CD8-positive, alpha-beta memory T cell (primary cell): ENCODE measurements at places on chromosomes 3 and 15. TPM values are rescaled to one million over a fixed set of nuclear protein-coding genes. Genes with fewer than 3 reads are reported as not detected.

DNA sequence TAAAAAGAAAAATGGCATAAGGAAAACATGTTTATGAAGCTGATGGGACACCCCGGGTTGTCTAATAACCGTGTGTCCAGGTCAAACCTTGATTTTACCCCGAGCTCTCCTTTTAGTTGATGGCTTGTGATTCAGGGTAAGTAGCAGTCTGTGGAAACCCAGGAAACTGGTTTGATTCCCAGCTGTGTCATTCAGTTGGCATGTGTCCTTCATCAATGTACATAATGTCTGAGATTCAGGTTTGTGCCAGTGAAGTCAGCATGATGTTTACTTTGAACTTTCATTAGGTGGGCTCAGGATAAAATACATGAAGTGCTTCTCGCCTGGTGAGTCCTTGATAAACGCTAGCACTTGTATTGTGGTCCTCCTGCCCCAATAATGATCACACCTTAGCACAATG lies 4.3 kb upstream of the COPG1 start:
- no peaks in the 10 kb centered on the region for H3K36me3 ChIP-seq
- H3K4me3 ChIP-seq, result no peak overlapping the region
- DNase-seq, result no peak
- H3K4me1 ChIP-seq, result peaks cover 19% of the 10 kb centered on the region
- no peaks in the 10 kb centered on the region for H3K27me3 ChIP-seq
- no peak overlapping the region for H3K27ac ChIP-seq

DNA sequence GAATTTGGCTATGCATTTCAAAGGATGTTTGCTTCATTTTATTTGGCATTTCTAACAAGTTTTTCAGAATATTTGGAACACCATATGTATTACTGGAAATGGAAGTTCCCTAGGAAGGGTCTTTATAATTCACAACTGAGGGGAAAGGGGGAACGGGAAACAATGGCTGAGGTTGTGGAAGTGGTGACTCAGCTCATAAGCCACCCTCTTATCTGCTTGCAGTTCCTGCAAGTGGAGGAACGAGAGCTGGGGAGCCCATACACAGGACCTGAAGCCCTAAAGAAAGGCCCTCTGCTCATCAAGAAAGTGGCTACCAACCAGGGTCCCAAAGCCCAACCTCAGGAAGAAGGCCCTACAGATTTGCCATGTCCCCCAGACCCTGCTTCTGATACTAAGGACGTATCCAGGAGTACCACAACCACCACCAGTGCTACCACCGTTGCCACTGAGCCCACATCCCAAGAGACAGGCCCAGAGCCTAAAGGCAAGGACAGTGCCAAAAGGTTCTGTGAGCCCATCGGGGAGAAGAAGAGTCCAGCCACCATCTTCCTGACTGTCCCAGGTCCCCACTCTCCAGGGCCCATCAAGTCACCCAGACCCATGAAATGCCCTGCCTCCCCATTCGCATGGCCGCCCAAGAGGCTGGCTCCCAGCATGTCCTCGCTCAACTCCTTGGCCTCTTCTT lies 37.9 kb downstream of the ESYT3 start:
- no peak overlapping the region for H3K4me3 ChIP-seq
- no peak for DNase-seq
- H3K4me1 ChIP-seq, result no peaks in the 10 kb centered on the region
- no peaks in the 10 kb centered on the region for H3K27me3 ChIP-seq

The ALDH1A2 gene
- total RNA-seq, result 0.33 TPM

GRCh38 chr3:50926868-50927267 lies 252.1 kb downstream of the DOCK3 start:
- H3K27ac ChIP-seq, result no peak overlapping the region
- H3K36me3 ChIP-seq, result no peaks in the 10 kb centered on the region
- DNase-seq, result no peak
- no peak overlapping the region for H3K4me3 ChIP-seq

GRCh38 chr3:25465266-25465860 lies 37.3 kb downstream of the RARB start:
- no peak overlapping the region for H3K27ac ChIP-seq
- H3K4me1 ChIP-seq, result no peaks in the 10 kb centered on the region
- no peak for DNase-seq

DNA sequence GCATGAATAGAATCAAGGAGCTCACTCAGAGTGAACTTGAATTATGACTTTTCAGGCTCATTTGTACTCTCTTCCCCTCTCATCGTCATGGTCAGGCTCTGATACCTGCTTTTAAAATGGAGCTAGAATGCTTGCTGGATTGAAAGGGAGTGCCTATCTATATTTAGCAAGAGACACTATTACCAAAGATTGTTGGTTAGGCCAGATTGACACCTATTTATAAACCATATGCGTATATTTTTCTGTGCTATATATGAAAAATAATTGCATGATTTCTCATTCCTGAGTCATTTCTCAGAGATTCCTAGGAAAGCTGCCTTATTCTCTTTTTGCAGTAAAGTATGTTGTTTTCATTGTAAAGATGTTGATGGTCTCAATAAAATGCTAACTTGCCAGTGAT lies 9.6 kb downstream of the CCNDBP1 start:
- no peak overlapping the region for H3K4me3 ChIP-seq
- no peak overlapping the region for H3K27ac ChIP-seq
- peaks cover 50% of the 10 kb centered on the region for H3K36me3 ChIP-seq
- no peaks in the 10 kb centered on the region for H3K27me3 ChIP-seq

DNA sequence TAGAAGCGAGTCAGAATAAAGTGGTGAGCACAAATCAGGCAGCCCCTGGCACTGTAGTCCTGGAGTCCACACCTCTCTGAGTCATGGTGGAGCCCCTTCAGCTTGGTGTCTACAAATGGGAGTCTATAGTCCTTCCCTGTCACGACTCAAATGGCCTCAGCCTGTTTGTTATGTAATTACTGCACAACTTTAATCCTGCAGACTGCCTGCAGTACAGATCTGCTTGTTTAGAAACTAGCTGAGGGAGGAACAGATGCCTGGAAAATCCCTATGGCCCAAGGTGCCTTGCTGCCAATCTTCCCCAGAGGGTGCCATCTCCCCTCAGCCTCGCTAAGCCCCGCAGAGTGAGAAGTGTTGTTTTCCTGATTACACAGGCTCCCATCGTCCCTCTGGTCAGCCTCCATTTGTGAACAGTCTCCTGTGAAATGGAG lies 3.9 kb upstream of the CXCR6 start:
- H3K4me3 ChIP-seq, result no peak overlapping the region
- H3K27ac ChIP-seq, result no peak overlapping the region
- H3K4me1 ChIP-seq, result peaks cover 34% of the 10 kb centered on the region
- no peaks in the 10 kb centered on the region for H3K27me3 ChIP-seq

DNA sequence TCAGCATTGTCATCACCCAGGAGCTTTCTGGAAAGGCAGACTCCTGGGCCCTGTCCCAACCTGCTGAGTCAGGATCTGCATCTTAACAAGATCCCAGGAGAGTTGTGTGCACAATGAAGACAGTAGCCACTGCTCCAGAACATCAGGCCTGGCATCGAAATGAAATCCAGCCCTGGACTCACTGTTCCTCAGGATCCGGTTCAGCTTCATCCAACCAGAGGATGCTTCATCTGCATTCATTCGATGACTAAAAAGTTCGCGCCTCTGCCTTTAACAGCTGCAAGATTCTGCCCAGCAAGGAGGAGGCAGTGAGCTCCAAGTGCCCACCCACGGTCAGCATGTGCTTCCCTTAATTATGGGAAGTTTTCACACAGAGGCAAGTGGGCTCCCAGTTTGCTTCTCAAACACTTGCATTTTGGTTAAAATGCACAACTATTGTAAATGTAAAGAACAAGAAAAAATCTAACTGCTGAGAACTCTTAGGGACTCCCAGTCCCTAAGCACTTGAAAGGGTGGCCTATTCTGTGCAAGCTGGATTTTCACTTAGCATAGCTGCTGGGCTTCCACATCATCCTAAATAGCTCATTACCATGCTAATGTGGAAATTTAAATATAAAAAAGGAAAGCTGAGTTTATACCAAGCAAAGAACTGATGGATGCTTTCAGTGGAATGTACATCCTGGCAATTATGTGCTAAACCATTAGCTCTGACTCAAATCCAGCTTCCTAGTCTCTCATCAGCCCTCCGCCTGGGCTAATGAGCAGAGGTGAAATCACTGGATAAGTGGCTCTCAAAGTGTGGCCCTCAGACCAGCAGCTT lies 25.5 kb upstream of the ESYT3 start:
- H3K4me1 ChIP-seq, result no peaks in the 10 kb centered on the region
- DNase-seq, result no peak
- H3K4me3 ChIP-seq, result no peak overlapping the region
- no peak overlapping the region for H3K27ac ChIP-seq

DNA sequence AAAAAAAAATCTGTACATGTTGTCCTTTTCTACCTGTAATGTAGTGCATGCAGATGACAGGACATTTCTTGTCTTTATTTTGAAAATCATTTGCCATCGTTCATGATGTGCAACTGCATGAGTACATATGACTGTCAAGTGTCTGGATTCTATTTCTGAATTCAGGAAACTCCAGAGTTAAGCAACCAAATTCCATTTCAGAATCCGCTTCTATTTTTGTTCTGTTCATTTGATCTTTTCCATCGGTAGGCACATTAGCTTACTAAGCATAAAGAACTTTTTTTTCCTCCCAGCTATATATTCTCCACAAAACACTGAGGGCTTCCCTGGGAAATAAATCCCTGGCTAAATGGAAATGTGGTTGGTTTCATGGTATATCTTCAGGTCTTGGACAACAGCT lies 365.6 kb downstream of the PTPRG start:
- H3K36me3 ChIP-seq, result no peaks in the 10 kb centered on the region
- no peaks in the 10 kb centered on the region for H3K27me3 ChIP-seq
- no peaks in the 10 kb centered on the region for H3K4me1 ChIP-seq
- no peak for DNase-seq
- no peak overlapping the region for H3K27ac ChIP-seq
- H3K4me3 ChIP-seq, result no peak overlapping the region

DNA sequence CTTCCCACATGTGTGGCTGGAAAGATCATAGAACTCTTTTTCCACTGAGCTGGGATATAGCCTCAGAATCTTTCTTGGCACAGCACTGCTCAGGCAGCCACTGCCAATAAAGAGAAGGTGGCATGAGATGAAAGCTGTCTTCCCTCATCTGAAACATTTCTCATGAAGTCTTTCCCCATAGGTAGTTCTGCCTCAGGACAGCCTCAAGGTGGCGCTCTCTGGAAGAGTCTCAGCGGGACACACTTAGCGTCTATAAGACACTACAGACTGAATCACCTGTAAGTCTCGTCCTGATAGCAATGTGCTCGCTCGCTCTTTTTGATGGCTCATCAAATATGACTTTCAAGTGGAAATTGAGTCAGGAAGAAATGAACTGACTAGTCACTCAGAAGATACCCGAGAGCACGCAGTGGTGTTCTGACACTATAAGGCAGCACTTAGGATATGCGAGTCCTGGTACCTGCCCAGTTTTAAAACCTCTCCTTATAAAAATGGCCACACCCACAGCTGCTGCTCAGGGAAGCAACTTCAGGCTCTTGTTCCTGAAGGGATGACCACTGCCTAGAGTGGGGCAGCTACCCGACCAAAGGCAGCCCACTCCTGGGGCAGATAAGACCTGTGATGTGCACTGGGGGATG lies 269.5 kb downstream of the SUCLG2 start:
- no peak overlapping the region for H3K27ac ChIP-seq
- H3K36me3 ChIP-seq, result no peaks in the 10 kb centered on the region
- H3K4me3 ChIP-seq, result no peak overlapping the region
- H3K27me3 ChIP-seq, result no peaks in the 10 kb centered on the region
- no peak for DNase-seq
- no peaks in the 10 kb centered on the region for H3K4me1 ChIP-seq

The SLCO2A1 gene
- not detected for total RNA-seq
